ENCODE measurements at places on chromosomes 2 and 18. TPM values are rescaled to one million over a fixed set of nuclear protein-coding genes. Genes with fewer than 3 reads are reported as not detected.

CFAP221 gene
- not detected for total RNA-seq

DNAH7 gene
- 0.08 TPM for total RNA-seq

SOWAHC gene
- total RNA-seq = 0.19 TPM

C2orf15 gene
- total RNA-seq = 0.80 TPM

ATP8B1 gene
- 0.06 TPM for total RNA-seq

GREB1 gene
- 0.30 TPM for total RNA-seq

FOXD4L1 gene
- 0.21 TPM for total RNA-seq

KCNG2 gene
- total RNA-seq = not detected

RUFY4 gene
- not detected for total RNA-seq

ZAP70 gene
- 201 TPM for total RNA-seq

D2HGDH gene
- 26.4 TPM for total RNA-seq

PIEZO2 gene
- not detected for total RNA-seq

CLEC4F gene
- total RNA-seq = not detected

YWHAQ gene
- 477 TPM for total RNA-seq

ASXL3 gene
- not detected for total RNA-seq

BBS5 gene
- 4.9 TPM for total RNA-seq

TMEM37 gene
- not detected for total RNA-seq

TSGA10 gene
- total RNA-seq = 7.1 TPM

Measured in activated CD8-positive, alpha-beta memory T cell treated with anti-CD3 and anti-CD28 coated beads for 36 hours (primary cell).